ENCODE measurements at places on chromosomes 16 and 17. TPM values are rescaled to one million over a fixed set of nuclear protein-coding genes. Genes with fewer than 3 reads are reported as not detected.
A peak's percentile ranks its signal among the peaks of the same experiment; 100 is the strongest.

- no peak for DNase-seq
Observed at GRCh38 chr17:35676441-35676840, 55.0 kb upstream of the RASL10B start.

DNA sequence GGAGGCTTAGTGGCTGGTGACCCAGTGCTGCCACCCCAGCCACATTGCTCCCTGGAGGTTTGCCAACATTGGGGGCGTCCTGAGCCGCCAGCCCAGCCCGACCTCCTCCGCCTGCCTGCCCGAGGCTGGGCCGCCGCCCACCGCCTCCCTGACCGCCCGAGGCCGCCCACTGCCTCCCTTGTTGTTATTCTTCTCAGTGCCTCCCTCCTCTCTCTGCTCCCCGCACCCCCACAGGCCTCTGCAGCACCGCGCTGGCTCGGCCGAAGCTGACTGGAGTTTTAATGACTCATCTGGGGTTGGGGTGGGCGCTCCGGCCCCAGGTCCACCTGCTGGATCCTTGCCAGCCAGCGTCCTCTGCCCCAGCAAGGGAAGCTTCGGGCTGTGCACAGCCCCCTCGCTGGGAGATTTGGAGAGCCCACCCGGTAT, 102.5 kb downstream of the RBFOX3 start:
- DNase-seq, result peak; percentile 37

DNA sequence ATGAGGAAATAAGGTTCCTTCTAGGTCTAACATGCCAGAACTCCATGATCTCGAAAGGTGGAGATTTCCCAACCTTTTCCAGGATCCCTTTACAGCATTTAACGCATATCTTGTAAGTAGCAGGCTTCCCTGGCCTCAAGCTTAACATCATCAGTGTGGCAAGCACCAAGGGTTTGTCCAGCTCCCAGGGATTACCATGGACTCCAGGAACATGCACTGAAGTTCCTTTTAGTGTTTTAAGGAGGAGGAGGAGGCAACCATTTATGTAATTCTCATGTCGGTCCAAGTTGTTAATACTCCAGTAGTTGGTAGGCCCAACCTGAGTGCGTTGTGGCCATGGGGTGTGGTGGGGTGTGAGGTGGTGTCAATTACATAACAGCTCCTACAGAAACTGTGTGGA, 11.8 kb upstream of the SKAP1 start:
- no peak for DNase-seq

DNA sequence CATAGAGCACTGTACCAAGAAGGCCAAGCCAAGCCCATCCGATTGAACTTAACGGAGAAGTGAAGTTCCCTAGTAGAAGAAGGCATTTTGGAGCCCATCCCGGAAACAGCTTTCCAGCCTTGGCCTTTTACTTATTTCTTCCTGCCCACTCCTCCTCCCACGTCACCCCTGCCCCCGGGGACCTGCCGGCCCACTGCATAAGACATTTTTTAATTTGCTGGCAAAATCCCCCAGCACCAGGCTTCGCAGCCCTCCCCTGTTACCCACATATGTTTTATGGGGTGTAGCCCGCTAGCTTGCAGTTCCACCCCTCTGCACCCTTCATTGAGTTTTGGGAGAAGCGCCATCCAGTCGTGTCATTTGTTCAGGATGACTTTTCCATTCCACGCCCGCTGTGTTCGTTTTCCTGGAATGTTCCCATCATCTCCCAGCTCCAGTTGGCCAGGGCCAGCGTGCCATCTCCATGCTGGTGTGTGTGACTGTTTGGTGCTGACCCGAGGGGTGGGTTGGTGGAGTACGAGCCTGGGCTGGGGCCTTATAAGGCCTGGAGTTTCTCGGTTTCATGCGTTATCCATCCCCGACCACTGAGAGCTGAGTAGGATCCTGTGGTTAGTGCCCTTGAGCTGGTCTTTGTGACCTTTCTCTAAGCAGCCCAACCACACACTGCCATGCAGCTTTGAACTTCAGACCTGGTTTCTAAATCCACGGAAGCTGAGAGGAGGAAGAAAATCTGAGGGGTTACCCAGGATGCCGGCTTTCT, 20.0 kb upstream of the TBX2 start:
- DNase-seq, result no peak

GRCh38 chr17:6085812-6086211, 15.6 kb downstream of the WSCD1 start:
- DNase-seq, result no peak

- DNase-seq, result no peak
Observed at GRCh38 chr17:81599719-81600486, 37.0 kb downstream of the NPLOC4 start.

DNA sequence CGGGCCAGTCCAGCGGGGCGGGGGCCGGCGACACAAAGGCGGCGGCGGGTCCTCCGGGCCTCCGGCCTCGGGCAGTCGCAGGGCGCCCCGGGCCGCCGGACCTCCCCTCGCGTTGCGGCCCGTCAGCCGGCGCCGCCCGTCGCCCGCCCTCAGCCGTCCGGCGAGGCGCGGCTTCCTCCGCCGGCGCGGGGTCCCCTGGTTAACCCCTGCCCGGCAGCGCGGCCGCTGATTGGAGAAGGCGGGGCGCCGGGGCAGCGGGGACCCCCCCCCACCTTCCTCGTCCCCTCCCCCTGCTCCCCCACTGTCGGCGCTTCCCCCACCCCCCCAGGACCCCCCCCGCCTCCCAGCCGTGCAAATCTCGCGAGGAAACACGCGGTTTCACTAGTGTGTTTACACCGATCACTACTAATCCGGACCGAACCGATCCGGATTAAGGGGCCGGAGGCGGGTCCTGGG, at the start of gene TLK2:
TSS of gene TLK2 (plus strand) at position 402 of the 456 bp plus-strand sequence. CDS start 2,301 bp downstream, outside the sequence.
- peak; percentile 75 for DNase-seq

DNA sequence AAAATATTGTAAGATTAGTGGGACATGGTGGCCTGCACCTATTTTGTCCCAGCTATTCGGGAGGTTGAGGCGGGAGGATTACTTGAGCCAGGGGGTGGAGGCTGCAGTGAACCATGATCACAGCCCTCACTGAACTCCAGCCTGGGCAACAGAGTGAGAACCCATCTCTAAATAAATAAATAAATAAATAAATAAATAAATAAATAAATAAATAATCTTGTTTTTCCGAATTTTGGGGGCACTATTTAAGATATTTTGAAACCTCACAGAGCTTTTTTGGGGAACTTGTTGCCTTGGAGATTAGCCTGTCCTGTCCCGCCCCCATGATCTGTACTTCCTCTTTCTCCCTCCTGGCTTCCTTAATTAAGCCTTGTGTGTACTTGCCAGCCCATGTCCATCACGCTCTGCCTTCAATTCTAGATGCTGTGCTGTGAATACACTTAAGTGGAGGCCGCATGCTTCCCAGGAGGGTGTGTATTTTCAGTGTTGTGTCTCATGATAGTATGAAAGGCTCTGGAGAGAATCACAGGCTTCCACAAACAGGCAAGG, 4.4 kb downstream of the LGALS9 start:
- DNase-seq, result no peak

- DNase-seq, result no peak
Observed at GRCh38 chr17:44112284-44113280, 10.9 kb downstream of the HDAC5 start.

GRCh38 chr16:3654249-3654991, at the start of gene DNASE1:
Gene DNASE1 (plus strand): TSS chr16:3654691. CDS start chr16:3655374, 683 bp downstream.
- peak; percentile 59 for DNase-seq

DNA sequence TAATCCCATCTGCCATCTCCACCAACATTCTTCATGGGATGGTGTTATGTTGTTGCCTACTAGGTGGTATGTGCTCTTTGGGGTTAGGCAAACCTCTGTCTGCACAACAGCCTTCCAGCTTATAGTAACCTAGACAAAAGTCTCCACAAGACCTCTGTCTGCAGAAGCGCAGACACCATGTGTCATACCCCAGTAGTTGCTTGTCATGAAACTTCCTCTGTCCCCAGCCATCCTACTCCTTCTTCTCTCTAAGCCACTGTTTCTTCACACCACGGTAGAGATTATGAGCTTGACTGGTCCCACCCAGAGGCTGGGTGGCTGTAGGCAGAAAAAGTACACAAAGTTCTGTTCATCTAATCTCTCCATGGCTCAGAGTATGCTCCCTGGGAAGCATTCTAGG, 100.3 kb downstream of the MAF start:
- DNase-seq, result no peak

- no peak for DNase-seq
Observed at GRCh38 chr16:85553436-85554113, 59.5 kb upstream of the GSE1 start.

DNA sequence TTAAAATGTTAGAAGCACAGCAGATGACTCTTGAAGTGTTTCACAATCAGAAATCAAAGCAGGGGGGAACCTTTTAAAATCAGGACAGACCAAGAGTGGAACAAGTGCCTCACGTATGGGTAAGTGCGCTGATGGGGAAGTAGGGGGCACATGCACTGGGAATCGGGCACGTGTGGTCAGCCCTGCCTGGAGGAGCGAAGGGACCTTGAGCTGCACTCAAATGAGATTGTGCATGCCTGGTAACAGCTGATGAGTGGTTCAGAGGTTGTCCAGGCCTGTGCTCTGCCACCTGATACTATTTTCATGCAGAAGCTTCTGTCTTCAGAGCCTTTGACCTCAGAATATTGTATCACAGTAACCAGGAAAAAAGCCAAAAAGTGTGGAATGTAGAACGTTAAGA, 13.7 kb upstream of the XYLT2 start:
- DNase-seq, result no peak

GRCh38 chr17:34363183-34363661, at the start of gene CCL1:
Gene CCL1 (minus strand): TSS chr17:34363233. CDS start chr17:34363161, 72 bp downstream.
- no peak for DNase-seq

DNA sequence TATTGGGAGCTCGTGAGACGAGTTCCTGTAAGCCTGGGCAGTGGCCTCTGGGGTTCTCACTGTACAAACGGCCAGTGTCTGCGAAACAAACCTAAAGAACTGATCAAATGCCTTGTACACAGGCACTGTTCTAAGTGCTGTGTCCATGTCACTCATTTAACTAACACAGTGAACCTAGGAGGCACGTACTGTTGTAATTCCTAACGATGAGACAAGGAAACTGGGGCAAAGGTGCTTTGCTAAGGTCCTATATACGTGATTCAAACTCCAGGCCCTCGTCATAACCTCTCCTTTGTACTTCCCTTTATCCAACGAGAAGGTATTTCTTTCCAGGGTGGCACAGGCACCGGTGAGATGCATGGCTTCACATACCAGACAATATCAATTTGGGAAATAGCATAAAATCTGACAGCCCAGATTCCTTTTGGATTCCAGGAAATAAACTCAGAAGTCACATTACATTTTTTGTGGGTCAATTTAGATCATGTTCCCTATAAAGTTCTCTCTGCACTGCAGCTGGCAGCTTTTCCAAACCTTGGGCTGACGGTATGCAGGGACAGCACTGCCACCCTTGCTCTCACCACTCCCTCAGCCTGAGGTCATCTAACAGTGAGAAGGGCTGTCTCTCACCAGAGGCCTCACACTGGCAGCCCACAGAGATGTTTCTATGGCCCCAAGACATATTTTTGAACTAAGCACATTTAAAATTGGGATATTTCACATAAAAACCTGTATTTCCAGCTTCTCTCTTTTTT, 18.3 kb downstream of the GLYR1 start:
- DNase-seq, result no peak

DNA sequence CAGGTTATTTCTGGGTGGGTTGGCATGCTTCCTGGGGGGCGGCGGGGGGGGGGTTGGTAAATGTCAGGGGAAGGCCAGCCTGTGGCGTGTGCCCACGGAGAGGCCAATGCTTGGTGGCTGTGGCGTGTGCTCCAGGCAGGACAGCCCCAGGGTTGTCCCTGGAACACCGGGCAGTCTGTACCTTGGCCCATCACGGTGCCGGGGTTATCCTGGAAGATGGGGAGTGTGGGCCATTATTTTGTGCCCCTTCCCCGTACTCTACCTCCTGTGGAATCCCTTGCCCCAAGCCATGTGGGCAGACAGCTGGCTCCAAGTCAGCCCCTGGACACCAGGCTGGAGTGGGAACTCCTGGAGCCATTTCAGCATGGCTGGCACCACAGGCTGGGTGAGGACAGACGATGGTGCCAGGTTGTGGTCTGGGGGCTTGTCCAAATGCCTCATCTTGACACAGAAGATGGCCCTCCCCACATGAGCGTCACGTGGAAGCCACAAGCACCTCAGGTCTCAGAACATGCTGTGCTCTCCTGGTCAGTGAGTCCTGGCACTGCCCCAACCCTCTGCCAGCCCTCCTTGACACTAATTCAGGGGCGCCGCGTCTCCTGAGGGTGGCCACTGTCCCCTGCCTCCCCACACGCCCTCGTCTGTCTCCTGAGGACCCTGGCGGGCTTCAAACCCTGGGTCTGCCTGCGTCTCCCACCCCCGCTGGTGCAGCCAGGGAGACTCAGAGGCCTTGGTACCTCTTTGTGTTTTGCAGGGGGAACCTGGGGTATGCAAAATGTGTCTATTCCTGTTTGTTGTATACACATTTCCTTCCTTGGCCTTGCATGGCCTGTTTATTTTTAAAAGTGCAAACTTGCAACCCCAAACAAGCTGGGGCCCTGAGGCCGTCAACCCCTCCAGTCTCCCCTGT, 4.3 kb downstream of the SLC16A3 start:
- no peak for DNase-seq

DNA sequence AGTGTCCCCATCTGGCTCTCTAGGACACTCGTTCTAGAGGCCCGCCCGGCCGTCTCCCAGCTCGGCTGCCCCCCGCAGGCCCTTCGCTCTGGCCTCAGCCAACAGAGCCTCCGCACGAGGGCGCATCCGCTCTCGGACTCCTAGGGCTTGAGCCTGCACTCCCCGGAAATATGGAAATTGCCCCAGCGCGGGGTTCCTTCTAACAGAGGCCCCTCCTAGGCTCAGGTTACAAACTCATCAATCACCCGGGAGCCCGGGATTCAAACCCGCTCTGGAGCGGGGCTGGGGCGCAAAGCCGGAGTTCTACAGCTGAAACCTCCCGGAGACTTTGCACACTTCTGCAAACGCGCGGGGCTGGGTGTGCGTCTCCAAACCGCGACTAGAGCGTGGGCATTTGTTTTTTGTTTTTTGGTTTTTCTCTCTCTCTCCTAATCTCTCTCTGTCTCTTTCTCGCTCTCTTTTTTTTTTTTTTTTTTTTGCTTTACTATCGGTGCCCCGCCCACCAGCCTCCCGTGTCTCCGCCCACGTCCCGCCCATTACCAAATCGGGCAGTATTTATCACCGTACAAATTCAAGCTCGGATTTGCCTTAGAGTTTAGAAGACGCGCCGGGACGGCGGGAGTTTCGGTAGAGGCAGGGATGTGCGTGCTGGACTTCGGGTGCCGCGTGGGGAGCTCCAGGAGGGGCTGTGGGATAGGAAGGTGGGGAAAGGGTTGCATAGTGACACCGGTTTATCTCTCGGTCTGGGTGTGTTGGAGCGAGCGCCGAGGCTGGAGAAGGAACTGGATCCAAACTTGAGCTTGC, 2.4 kb upstream of the FOXL1 start:
- peak; percentile 95 for DNase-seq

- DNase-seq, result no peak
Observed at GRCh38 chr16:68644296-68644695, 814 bp upstream of the CDH3 start.

- no peak for DNase-seq
Observed at GRCh38 chr16:52393448-52393847, 153.5 kb downstream of the TOX3 start.

- DNase-seq, result no peak
Observed at GRCh38 chr17:3919123-3919624, 2.9 kb upstream of the P2RX1 start.

- no peak for DNase-seq
Observed at GRCh38 chr16:80503107-80503506, 37.7 kb upstream of the DYNLRB2 start.

Gene KRTAP2-3
- not detected for polyA plus RNA-seq

Gene GINS3
- polyA plus RNA-seq, result 15.0 TPM

Gene DUXB
- 0.13 TPM for polyA plus RNA-seq

Gene TMEM92
- 2.2 TPM for polyA plus RNA-seq

Gene HOXB6
- 98.2 TPM for polyA plus RNA-seq

Gene TAC4
- polyA plus RNA-seq, result 0.67 TPM

Gene CACNG1
- not detected for polyA plus RNA-seq

Gene RNF227
- 4.5 TPM for polyA plus RNA-seq

Gene TEX19
- polyA plus RNA-seq, result not detected

Gene FOXF1
- not detected for polyA plus RNA-seq

Gene SOX8
- polyA plus RNA-seq, result 2.9 TPM

Gene SALL1
- 126 TPM for polyA plus RNA-seq

Gene GRIN2A
- 9.2 TPM for polyA plus RNA-seq
